ENCODE measurements at places on chromosomes 12 and 14. TPM values are rescaled to one million over a fixed set of nuclear protein-coding genes. Genes with fewer than 3 reads are reported as not detected.

- DNase-seq: no peak
Observed at GRCh38 chr14:50677527-50678063, 9.5 kb upstream of the SAV1 start.

DNA sequence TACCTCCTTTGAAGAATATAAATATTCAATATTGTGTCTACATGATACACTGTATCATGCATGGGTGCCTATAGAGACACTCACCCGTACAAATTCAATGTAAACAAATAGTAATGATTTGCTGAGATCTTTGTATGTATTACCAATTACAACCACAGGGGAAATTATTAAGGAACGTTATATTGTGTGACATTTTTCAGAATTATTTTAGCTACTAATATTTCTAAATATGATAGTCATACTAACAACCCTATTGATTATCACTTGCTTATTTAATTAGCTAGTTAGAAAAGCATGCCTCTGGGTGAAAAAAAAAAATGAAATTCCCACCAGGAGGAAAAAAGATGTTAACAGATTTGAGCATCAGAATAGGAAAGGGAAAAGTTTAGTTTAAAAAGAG lies 2.1 kb downstream of the SOX5 start:
- no peak for DNase-seq

- DNase-seq: no peak
Observed at GRCh38 chr14:55589171-55589570, 9.2 kb downstream of the KTN1 start.

GRCh38 chr14:88793259-88793625 lies 489 bp upstream of the EML5 start:
- no peak for DNase-seq

GRCh38 chr14:69137843-69138535 lies 14.9 kb downstream of the DCAF5 start:
- DNase-seq: no peak

- DNase-seq: no peak
Observed at GRCh38 chr12:105492591-105493545, 162.4 kb downstream of the C12orf75 start.

GRCh38 chr12:106487664-106488063 lies 95.1 kb upstream of the RFX4 start:
- DNase-seq: no peak

DNA sequence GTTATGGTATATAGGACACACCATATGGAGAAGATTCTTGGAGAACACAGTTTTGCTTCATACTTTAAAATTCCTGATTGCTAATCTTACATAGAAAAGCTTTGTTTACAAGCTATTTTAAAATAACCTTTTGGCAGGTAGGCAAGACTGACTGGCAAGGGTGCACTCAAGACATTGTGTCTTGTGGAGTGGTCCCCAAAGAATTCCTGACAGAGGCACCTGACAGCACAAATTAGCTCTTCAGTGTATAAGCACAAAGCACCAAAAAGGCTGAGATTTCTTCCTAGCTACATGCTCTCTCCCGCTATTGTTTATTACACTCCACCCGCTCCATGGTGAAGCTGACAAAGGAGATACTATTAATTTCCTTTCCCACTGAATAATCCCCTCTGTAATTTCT lies 139.4 kb downstream of the MON2 start:
- DNase-seq: no peak

GRCh38 chr12:119006746-119007145 lies 25.4 kb downstream of the SRRM4 start:
- DNase-seq: no peak

DNA sequence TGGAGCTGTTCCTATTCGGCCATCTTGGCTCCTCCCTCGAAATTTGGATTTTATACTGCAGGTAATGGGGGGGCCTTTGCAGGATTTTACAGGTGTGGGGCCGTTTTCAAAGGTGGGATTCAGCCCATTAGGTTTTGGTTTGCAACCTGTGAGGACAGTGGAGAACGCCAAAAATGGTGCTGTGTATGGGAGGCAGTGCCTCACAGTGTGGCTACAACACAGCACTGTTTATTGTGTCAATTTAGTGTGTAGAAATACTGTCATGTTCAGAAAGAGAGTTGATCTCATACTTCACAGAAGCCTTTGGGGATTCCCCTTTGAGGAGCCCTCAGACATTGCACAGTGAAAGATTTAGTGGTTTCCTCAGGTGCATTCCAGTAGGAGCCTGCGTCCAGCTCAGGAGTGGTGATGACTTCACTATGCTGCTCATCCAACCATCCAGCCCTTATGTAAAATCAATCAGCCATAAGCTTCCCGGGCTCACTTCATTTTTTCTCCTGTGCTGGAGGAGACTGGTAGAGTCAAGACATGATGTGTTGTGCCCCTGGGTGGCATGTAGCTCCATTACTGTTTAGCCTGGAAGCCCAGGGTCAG lies 92.7 kb upstream of the PRMT8 start:
- no peak for DNase-seq

DNA sequence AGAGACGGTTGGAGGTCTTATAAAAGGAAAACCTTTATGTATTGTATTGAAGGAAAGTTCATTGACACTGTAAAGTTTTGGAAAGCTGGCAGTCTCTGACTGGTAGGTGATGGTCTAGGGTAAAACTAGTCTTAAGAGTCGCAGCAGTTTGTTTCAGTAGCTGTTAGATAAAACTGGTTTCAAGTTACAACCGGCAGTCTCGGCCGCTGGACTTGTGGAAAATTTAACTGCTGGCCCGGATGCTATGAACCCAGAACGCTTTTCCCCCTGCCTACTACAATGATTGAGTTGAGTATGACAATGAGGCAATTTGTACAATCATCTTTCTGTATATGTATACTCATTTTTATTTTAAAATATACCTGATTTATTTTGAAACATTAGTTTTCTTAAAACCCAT lies 1426.9 kb downstream of the AACS start:
- DNase-seq: no peak

DNA sequence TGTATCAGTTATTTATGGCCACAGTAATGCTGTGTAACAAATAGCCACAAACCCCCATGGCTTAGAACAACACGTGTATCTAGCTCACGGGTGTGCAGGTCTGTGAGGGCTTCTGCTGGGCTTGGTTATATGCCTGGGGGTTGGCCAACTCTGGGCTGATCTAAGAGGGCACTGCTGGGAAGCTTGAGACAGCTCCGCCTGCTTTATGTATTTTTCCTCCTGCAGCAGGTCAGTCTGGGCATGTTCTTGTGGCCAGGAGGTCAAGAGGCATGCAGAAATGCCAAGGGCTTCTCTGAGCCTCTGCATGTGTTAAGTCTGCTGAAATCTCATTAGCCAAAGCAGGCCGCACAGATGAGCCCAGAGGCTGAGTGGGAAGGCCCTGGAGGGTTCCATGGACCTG lies 105.8 kb downstream of the ZNF664 start:
- DNase-seq: no peak

DNA sequence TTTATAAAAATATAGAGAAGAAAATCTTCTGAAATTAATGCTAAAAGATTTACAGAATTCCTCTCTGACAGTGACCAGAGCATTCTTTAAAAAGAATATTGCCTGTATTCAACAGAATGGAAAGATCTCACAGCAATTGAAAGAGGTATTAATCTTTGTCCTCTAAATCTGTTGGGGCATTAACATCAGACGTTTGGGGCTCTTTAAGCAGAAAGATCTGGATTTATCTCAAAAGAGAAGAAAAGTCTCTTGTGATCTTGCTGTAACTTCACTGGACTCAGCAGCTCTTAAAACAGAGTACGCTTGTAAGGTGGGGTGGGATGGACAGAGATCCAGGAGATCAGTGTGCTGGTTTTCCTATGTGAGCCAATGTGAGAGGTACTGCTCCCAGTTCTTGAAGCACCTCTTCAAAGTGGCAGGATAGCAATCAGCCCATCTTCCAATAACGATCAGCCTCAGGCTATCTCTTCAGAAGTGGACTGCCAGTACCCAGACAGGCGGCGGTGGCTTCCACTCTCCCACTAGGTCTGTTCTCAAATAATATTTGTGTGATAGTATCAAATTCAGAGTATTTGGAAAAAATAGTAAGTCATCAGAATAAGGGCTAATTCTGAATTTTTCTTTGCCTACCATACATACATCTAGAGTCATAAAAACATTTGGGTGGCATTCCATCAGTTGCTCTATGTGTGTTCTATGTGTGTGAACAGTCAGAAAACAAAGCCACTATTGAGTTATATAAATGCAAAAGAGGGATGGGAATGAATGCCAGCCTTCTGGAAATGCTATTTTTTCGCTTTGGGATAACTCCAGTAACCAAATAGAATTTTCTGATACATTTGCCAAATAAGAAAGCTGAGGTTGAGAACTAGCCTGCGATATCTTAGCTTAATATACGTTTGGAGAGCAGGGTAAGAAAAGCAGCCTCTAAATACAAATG lies 237.4 kb upstream of the RGS6 start:
- no peak for DNase-seq

DNA sequence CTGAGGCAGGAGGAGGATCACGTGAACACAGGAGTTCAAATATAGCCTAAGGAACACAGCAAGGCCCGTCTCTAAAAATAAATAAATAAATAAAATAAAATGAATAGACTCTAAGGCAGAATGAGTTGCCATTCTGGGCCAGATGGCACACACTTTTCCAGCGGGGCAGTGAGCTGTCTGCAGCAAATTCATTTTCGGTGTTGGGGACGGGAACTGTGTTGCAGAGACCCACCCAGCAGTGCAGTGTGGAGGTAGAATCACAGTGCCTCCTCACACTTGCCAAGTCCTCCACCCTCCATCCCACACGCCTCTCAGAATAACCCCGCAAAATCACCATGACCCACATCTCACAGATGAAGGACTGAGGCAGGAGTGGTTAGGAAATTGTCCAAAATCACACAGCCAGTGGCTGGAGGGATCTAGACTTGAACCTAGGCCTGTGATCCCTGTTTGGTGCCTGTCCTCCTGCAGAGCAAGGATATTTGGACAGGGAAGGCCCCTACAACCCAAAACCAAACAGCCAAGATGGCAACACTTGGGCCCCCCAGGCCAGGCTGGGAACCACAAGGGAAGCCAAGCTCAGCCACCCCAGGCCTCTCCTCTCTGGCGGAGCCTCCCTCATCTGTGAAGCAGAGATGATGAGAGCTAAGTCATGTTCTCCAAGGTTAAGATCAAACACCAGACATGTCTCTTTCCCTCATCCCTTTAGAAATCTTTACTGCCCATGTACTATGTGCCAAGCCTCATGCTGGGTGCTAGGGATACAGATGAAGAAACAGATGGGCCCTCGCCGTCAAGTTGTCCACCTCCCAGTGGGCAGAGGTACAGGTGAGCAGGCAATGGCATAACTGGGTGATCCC lies 152.7 kb downstream of the DPF3 start:
- peak; percentile 58 for DNase-seq

- peak; percentile 87 for DNase-seq
Observed at GRCh38 chr14:64708148-64709004, 4.2 kb downstream of the PLEKHG3 start.

- no peak for DNase-seq
Observed at GRCh38 chr12:112447106-112447505, 28.4 kb downstream of the PTPN11 start.

- DNase-seq: no peak
Observed at GRCh38 chr12:69066492-69067373, 133.8 kb upstream of the CPM start.

DNA sequence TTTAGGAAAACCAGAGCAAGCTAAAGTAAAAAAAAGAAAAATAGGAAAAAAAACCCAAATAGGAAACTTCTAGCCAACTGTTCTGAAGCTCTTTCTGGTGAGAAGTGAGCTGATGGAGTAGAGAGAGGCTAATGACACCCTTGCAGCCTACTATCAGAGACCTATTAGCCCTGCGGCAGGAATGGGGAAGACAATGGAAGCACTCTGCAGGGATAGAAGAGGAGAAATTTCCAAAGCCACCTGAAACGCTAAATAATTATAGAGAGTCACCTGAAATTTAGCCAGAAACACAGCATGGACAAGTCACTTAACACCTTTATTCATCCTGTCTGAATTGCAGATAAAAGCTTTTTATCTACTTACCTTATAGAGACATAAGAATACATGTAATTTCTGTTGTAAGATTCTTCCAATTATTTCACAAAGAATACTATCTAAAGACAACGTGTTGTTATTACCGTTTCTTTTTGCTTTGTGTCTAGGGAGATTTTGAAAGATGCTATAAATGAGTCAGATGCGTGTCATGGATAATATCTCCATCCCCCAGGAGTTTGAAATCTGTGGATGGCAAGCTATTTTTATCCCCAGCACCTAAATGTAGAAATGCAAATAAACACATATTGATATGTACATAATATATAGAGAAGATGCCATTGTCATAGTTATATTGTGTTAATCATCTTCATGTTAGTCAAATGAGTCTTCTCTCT lies 138.6 kb downstream of the TPH2 start:
- DNase-seq: no peak

GRCh38 chr12:128973883-128974681 lies 120.8 kb downstream of the GLT1D1 start:
- DNase-seq: no peak

DNA sequence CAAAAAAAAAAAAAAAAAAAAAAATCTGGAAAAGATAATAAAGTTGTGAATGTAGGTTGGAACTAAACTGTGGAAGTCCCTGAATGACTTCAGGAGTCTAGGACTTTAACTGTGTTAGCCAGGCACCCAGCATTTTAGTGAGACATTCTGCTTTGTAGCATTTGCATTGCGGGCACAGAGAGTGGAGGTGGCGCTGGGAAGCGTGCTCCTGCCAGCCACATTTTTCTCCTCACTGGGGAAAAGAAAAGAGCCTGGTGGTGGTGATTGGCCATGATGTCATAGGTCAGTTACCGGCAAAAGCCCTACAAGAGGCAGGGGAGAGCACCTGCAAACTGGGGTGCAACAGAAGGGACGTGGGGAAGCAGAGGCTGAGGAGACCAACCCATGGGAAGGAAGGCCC lies 9.7 kb upstream of the GAPDH start:
- DNase-seq: no peak

DNA sequence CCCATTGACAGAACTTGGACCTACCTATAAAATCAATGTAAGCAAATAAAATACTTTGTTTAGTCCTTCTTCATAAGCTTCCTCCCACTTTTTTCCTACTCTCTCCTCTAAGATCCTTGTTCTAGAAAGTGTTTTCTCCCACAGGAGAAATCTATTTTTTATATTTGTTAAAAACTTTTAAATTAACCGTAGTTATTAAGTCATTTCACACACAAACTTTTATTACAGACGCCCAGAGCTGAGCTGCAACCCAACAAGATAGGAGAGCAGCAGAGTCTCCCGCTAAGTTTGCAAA lies 27.7 kb downstream of the DAD1 start:
- DNase-seq: no peak

GRCh38 chr12:96323906-96324305 lies 76.3 kb downstream of the CDK17 start:
- DNase-seq: no peak

Gene APOLD1
- 13.0 TPM for total RNA-seq

Gene SERPINA12
- not detected for total RNA-seq

Gene BICD1
- 19.8 TPM for total RNA-seq

Gene C12orf60
- 2.5 TPM for total RNA-seq

Gene FAIM2
- 1.7 TPM for total RNA-seq

Gene YEATS4
- total RNA-seq: 14.6 TPM

Gene RPAP3
- total RNA-seq: 21.0 TPM

Gene ITGA5
- total RNA-seq: 48.2 TPM

Gene KLRK1
- total RNA-seq: 0.19 TPM

Gene NTF3
- 0.70 TPM for total RNA-seq

Gene INHBC
- not detected for total RNA-seq

Measured in cardiac septum (tissue), 1 donor.